ENCODE measurements at places on chromosomes 11 and 22.
A peak's percentile ranks its signal among the peaks of the same experiment; 100 is the strongest.

- no peak for DNase-seq
These were observed 10.8 kb upstream of the TCP11L1 start for GRCh38 chr11:33028537-33028914.

DNA sequence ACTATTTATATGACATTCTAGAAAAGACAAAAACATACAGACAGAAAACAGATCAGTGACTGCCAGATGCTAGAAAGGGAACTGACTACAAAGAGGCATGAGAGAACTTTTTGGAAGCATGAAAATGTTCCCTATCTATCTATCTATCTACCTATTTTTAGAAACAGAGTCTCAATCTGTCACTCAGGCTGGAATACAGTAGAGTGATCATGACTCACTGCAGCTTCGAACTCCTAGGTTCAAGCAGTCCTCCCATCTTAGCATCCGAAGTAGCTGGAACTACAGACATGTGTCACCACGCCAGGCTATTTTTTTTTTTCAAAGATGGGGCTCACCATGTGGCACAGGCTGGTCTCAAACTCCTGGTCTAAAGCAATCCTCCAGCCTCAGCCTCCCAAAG is 6.9 kb downstream of the SBF2 start:
- no peak for DNase-seq

- DNase-seq = no peak
These were observed 33.2 kb upstream of the POU2AF1 start for GRCh38 chr11:111412293-111412692.

GRCh38 chr11:129375751-129376657 is at the start of gene BARX2:
TSS of gene BARX2 (plus strand) at chr11:129375848. CDS start at chr11:129376036, 188 bp downstream.
- DNase-seq = peak; percentile 12

DNA sequence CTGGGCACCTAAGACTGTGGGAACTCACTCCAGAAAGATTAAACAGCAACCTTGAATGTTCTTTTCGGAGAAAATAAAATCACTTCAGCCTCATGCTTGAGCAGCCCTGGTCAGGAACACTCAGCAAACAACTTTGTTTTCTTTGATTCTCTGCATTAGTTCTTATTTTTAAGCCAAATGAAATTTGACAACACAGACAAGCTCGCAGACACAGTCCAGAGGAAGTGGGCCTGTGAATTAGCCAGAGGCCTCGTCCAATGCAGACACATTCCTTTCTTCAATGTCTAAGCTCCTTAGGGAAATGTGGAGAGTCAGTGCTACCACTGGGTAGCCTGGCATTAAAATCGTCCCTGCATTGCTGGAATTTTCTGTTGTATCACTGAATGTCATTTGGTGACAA is 62.9 kb upstream of the CSNK2A3 start:
- DNase-seq = no peak

DNA sequence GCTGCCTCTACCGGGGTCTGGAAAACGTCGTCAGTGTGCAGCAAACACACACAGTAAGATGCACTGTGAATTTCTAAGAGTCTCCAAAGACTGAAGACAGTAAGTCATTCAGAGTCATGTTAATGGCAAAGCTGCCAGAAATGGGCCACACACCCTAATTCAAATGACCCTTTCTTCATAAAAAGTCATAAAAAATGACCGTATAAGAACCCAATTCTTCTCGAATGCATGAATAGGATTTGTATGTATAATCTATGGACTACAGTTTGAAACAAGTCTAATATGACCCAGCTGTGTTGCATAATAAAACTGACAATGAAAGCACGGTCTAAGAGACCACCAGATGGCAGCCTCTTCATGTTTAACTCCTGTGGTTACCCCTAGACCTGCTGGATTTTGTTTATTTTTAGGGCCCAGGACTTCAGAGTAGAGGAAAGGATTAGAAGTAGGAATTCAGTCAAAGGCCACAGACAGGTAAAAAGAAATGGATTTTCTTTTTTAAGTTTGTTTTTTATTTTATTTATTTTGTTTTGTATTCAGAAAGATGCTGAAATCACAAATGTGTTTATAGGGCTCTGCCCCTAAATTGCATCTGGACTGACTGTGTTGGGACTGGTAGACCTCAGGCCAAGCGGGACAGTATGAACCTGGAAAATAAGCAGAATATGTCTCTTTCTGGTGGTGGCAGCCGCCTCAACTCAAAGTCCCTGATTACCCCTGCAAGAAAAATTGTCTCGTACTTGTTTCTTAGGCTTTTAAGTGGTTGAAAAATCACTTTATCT is 32.1 kb upstream of the SLC5A12 start:
- no peak for DNase-seq

DNA sequence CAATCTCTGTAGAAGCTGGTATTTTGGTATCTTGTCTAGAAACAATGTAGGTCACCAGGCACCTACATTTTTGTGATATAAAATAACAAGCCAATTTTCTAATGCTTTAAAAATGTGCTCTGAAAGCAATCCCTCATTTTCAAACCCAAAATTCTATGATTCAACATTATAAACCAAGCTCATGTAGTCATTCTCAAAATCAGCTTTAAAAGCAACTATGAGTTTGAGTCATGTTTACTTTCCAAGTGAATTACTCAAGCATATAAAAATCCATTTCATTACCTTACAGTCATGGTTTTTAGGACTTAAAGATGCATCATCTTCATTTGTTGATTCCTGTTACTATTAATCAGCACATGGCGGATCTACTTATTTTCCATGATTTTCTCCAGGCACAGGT is 216.4 kb downstream of the GRM5 start:
- no peak for DNase-seq

- DNase-seq = peak; percentile 16
These were observed 889 bp upstream of the DMC1 start for GRCh38 chr22:38570779-38571364.

DNA sequence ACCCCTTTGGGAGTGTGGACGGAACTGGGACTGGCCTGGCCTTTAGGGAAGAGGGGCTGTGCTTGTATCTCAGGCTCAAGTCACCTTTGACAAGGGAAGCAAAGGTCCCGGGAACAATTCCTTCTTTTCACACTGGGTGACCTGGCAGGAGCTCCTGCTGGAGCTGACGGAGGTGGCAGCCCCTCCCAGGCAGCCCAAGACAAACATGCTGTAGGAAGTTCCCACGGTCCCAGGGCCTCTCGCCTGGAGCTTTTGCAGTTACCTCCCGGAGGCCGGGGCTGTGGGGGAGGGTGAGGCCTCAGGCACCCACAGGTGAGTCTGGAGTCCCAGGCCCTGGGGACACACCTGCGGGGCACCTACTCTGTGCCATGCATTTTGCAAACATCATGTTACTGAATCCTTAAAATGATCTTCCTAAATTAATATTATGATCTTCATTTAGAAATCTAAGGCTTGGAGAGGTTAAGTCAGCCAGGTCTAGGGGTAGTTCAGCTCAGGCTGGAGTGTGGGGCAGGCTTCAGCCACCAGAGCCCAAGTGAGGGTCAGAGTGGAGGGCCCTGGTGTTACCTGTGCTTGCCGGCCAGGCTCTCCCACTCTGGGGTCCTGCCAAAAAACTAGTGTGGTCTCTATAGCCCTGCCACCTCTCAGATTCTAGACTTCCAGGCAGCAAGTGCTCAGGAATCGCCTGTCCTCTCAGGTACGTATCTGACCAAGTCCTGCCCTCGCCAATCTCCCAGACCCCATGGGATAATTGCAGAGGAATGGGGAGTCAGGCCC is 15.7 kb upstream of the MYEOV start:
- no peak for DNase-seq

DNA sequence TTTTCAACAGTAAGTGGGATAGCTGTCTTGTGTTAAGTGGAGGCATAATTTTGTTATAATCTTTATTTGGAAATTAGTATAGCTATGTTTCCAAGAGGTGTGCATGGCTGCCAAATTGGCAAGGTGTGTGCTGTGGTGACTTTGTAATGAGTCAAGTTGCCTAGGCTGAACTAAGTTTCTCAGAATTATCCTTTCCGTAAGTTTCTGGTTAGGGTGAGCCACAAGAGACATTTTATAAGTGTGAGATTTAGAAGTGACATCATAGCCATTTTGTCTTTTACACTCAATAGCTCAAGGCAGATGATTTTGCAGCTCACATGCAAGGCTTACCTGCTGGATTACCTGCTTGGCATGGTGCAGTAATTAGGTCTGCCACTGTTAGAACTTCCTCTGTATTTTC is 90.3 kb downstream of the C11orf87 start:
- no peak for DNase-seq
